ENCODE measurements at places on chromosomes 13 and 19.
A peak's percentile ranks its signal among the peaks of the same experiment; 100 is the strongest.

DNA sequence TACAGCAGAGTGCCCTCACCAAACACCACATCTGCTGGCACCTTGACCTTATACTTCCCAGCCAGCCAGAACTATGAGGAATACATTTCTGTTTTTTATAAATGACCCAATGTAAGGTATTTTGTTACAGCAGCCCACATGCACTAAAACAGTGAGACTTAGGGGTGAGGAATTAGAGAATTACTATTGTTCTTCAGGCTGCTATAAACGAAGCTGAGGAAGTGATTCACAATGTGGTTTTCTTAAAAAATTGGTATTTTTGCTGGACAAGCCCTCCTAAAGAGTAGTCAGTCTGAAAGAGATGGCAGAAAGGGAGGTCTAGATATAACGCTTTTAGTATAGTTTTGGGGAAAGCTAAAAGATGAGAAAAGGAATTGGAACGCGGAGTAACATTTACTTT lies 101.0 kb downstream of the SLITRK6 start:
- H3K36me3 ChIP-seq: no peaks in the 10 kb centered on the region
- H3K27me3 ChIP-seq: no peaks in the 10 kb centered on the region
- no peak overlapping the region for H3K4me3 ChIP-seq
- H3K4me1 ChIP-seq: no peaks in the 10 kb centered on the region
- DNase-seq: no peak

- H3K27ac ChIP-seq: no peak overlapping the region
- H3K4me1 ChIP-seq: peaks cover 17% of the 10 kb centered on the region
- no peaks in the 10 kb centered on the region for H3K36me3 ChIP-seq
- DNase-seq: no peak
Measured at GRCh38 chr13:41939398-41939797, 21.5 kb downstream of the VWA8 start.

- H3K36me3 ChIP-seq: no peaks in the 10 kb centered on the region
- H3K27ac ChIP-seq: no peak overlapping the region
- DNase-seq: no peak
- H3K4me3 ChIP-seq: no peak overlapping the region
- H3K4me1 ChIP-seq: peaks cover 7% of the 10 kb centered on the region
Measured at GRCh38 chr13:29749401-29750182, 100.8 kb downstream of the UBL3 start.

GRCh38 chr13:24071423-24072075 lies 89.0 kb upstream of the SPATA13 start:
- H3K4me1 ChIP-seq: peaks cover 20% of the 10 kb centered on the region
- H3K36me3 ChIP-seq: no peaks in the 10 kb centered on the region
- H3K27ac ChIP-seq: no peak overlapping the region
- H3K4me3 ChIP-seq: no peak overlapping the region

DNA sequence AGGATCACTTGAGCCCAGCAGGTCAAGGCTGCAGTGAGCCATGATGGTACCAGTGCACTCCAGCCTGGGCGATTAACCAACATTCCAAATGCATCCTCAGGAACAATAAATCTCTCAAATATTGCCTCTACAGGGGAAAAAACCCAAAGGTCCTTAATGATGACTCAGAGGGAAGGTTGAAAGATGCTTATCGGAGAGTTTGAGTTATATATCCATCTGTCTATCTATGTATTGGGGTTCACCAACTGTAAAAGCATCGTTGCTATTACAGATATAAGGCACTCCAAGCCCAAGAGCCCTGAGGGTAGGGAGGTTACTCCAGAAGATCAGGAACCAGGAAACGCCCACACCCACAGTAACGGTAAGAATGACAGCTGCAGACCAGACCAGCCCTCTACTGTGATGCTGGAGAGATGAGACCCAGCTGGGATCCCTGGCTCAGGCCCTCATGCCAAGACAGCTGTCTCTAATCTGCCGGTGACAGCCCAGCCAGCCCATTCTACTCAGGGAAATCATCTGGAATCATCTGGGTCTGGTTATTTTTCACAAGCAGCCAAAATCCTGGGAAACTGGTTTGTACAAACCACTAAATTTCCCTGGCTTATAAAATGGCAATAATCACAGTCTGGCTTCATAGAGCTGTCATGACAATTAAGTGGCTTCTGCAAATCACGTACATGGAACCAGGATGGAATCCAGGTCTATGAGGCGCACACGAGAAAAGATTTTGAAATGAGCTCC lies 23.8 kb downstream of the TEX101 start:
- H3K27me3 ChIP-seq: 0 out of 2 replicates have a peak, but pooled peaks cover 1% of the 10 kb centered on the region
- no peaks in the 10 kb centered on the region for H3K36me3 ChIP-seq
- no peaks in the 10 kb centered on the region for H3K4me1 ChIP-seq
- H3K4me3 ChIP-seq: no peak overlapping the region
- DNase-seq: no peak
- no peak overlapping the region for H3K27ac ChIP-seq

GRCh38 chr19:4624733-4625362 lies 14.5 kb upstream of the TNFAIP8L1 start:
- H3K27me3 ChIP-seq: peaks cover 1% of the 10 kb centered on the region
- peak; percentile 66 for DNase-seq
- H3K27ac ChIP-seq: peak overlapping the region; percentile 61
- H3K36me3 ChIP-seq: no peaks in the 10 kb centered on the region

DNA sequence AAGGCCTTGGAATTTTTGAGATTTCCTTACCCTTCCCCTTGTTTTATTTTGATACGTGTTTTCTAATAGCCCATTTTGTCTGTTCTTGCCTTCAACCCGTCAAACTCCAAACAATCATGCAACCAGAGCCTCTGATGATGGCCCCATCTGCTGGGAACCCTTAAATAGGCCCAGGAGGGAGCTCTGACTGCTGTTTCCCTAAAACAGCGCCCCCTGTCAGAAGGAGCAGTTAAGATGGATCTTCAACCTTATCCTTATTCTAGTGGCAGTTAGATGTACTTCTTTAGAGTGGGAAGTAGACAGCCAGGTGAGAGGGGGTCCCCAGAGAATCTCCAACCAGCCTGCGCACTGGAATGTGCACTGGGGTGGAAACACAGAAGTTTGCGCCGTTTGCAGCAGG lies 1031.0 kb upstream of the PCDH9 start:
- H3K4me3 ChIP-seq: no peak overlapping the region
- peak; percentile 1 for DNase-seq
- no peaks in the 10 kb centered on the region for H3K4me1 ChIP-seq
- no peaks in the 10 kb centered on the region for H3K36me3 ChIP-seq
- no peaks in the 10 kb centered on the region for H3K27me3 ChIP-seq
- no peak overlapping the region for H3K27ac ChIP-seq

Data from HepG2 (cell line).